ENCODE measurements at places on chromosomes 2 and 18.

DNA sequence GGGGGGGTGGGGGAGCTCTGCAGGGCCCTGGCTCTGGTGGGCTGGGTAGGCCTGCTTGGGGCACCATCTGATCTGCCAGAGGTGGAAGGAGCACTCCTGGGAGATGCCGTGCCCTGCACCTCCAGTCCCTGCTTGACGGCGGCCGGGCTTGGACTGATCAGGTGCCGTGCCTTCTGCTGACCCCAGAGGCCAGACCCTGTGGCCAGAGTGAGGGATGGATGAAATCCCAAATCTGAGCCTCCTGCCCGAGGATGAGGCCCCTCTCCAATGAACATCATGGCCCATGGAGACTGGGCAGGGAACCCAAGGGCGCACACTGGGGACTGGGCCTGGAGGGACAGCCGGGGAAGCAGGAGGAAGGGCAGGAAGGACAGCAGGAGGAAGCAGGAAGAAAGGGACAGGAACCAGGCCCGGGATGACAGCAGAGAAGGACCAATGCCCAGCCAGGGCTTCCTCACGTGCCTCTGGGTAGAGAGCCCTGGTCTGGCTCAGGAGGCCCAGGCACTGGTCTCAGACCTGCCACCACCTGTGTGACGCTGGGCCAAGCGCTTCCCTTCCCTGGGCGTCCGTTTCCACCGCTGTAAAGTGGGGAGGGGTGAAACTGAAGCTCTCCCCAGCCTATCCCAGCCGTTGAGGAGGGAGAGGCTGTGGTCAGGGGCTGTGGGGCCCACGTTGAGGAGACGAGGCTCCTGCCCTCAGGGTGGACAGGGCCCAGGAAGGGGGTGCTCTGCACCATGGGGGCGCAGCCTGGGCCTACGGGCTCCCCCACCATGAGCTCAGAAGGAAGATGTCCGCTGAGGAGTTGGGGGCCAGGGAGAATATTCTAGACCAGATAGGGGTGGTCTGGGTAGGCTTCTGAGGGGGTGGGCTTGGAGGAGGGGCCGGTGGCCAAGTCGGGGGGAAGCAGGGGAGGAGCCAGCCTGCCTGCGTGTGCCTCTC is 1.0 kb upstream of the GPR35 start:
- no peak for DNase-seq

GRCh38 chr2:219178377-219179175 is 501 bp downstream of the RETREG2 start:
- DNase-seq: peak; percentile 64

DNA sequence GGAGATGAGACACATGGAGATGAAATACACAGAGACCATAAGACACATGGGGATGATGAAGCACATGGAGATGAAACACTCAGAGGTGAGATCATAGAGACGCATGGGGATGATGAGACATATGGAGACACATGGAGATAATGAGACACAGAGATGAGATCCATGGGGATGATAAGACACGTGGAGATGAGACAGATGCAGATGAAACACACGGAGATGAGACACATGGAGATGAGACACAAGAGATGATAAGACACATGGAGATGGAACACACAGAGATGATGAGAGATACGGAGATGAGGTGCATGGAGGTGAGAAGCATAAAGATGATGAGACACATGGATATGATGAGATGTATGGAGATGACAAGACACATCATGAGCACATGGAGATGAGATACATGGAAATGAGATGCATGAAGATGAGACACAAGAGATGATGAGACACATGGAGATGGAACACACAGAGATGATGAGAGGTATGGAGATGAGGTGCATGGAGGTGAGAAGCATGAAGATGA is 276.7 kb downstream of the MYT1L start:
- no peak for DNase-seq

- DNase-seq: no peak
Observed at GRCh38 chr2:189393440-189394111, 47.7 kb upstream of the WDR75 start.

GRCh38 chr2:165293440-165294420 is 54.5 kb downstream of the SCN2A start:
- peak; percentile 8 for DNase-seq

- DNase-seq: no peak
Observed at GRCh38 chr18:74511823-74512222, 15.7 kb downstream of the CNDP2 start.

DNA sequence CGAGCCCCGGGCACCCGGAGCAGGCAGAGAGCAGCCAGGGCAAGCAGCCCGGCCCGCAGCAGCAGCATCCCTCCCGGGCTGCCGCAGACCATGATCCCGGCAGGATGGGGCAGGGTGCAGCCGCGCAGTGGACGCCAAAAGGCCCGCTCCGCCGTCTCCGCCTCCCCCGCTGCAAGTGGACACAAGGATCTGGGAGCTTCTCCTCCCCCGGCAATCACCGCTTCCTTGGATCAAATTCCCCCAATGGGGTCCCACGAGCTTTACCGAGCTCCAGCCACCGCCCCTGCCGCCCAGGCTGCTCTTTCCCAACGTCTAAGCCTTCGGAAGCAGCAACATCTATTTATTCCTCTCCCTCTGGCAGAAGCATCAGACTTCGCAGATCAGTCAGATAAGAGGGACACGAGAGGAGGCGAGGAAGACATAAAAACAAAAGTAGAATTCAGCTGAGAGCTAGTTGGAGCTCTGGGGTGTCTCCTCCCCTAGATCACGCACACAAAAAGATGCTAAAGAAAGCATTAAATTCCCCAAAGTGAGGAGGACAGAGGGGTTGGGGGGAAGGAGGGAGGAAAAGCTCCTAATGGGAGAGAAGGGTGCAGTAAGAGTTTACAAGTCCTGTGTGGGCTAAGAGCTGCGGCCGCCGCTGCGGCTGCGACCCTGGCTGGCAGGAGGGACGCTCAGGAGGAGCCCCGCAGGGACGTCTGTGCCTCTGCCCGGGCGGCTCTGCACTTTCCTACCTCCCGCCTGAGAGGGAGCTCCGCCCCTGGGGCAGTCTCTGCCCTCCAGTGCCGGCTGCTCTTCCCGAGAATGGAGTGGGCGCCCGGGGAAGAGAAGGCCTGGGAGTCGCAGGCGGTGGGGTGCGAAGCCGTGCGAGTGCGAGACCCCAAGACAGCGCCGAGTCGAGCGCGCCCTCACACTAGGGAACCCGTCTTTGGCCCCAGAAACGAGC is at the start of gene FRZB:
TSS of gene FRZB (minus strand) at position 177 of the 946 bp plus-strand sequence. CDS start at position 92, 85 bp downstream.
- no peak for DNase-seq

GRCh38 chr2:16411788-16412187 is 253.8 kb downstream of the CYRIA start:
- no peak for DNase-seq

- DNase-seq: no peak
Observed at GRCh38 chr2:181389524-181389923, 67.7 kb upstream of the ITGA4 start.

DNA sequence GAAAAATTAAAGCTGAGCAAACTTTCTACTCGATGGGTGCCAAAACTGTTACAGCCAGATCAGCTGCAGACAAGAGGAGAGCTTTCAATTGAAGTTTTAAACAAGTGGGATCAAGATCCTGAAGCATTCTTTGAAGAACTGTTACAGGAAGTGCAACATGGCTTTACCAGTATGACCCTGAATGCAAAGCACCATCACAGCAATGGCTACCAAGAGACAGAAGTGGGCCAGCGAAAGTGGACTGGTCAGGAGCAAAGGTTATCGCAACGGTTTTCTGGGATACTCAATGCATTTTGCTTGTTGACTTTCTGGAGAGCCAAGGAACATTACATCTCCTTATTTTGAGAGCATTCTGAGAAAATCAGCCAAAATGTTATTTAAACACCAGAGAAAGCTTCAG is 9.1 kb upstream of the SERPINB5 start:
- DNase-seq: no peak

DNA sequence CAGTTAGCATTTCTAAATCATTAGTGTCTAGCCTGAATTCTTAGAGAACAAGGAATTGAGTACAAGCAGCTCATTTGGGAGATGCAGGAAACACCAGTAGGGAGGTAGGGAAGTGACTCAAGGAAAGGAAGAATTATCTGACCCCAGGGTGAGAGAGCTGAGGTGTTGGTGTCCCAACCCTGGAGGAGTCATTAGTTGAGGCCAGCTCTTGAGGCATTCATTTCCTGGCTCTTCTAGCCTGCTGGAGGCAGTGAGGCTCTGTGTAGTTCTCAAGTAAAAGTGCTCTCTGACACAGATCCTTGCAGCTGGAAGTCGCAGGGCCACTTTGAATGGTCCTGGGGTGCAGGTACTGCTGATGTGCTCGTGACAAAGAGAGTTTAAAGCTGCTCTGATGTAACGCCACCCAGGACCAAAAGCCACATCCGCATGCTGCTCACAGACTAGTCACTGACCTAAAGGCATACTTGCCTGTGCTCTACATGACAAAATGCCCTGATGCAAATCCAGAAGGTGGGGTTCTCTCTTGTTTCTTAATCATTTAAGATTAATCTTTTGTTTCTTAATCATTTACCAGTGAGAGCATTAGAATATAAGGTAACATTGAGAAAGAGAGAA is 299.5 kb upstream of the LYPD1 start:
- DNase-seq: no peak

GRCh38 chr2:95317665-95318425 is 20.7 kb downstream of the KCNIP3 start:
- DNase-seq: no peak

DNA sequence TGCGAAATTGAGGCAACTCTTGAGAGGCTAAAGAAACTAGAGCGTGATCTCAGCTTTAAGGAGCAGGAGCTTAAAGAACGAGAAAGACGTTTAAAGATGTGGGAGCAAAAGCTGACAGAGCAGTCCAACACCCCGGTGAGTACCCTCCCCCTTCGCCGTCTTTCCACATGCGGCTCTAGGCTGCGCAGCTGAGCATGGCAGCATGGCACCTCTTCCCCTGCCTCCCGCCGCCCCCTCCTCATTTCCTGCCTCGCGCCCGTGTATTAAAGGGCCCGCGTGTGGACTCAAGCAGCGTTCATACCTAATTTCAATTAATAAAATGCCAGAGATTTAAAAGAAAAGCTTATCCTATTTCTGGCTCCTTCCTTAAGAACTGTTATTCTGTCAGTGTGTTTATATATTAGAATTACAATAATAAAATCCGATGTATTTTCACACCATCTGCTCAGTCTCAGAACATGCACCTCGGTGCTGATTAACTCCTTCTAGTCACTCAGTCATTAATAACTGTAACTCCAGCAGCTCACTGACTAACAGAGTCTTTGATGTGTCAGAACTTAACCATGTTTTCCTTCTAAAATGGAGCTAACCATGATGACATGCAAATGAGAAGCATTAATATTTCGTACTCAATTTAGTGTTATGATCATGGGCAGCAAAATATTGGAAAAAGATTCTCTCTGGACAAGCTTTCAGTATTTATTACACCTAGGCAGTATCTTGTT is 137.4 kb upstream of the CDCA7 start:
- no peak for DNase-seq

GRCh38 chr18:75201282-75202270 is 7.4 kb downstream of the PTGR3 start:
- DNase-seq: no peak

GRCh38 chr2:25981596-25982272 is 563 bp downstream of the KIF3C start:
- DNase-seq: no peak

DNA sequence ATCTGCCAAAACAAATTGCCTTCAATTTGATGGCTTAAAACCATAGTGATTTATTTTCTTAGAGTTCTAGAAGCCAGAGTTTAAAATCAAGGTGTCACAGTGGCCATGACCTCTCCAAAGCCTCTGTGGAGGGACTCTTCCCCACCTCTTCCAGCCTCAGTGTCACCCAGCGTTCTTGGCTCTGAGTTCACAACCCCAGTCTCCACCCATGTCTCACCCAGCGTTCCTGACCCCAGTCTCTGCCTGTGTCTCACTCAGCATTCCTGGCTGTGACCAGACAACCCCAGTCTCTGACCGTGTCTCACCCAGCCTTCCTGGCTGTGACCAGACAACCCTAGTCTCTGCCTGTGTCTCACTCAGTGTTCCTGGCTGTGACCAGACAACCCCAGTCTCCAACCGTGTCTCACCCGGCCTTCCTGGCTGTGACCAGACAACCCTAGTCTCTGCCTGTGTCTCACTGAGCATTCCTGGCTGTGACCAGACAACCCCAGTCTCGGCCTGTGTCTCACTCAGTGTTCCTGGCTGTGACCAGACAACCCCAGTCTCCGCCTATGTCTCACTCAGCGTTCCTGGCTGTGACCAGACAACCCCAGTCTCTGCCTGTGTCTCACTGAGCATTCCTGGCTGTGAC is 299.3 kb downstream of the GALR1 start:
- no peak for DNase-seq

DNA sequence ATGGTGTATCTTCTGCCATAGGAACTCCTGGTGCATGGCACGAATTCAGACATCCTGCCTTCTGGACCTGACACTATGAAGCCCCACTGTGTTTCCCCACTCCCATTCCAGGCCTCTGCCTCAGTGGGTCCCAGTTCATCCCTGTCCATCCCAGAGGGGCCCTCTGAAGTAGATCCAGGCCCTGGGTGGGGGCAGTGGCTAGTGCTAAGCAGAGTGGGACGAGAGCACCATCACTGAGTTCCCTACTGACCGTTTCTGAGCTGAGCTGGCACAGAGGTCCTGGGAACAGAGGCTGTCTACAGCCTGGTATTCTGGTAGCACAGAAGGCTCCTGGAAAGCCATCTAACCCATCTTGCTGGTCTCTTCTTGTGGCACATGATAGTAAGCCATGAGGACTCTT is 54.0 kb downstream of the ATOH8 start:
- no peak for DNase-seq

DNA sequence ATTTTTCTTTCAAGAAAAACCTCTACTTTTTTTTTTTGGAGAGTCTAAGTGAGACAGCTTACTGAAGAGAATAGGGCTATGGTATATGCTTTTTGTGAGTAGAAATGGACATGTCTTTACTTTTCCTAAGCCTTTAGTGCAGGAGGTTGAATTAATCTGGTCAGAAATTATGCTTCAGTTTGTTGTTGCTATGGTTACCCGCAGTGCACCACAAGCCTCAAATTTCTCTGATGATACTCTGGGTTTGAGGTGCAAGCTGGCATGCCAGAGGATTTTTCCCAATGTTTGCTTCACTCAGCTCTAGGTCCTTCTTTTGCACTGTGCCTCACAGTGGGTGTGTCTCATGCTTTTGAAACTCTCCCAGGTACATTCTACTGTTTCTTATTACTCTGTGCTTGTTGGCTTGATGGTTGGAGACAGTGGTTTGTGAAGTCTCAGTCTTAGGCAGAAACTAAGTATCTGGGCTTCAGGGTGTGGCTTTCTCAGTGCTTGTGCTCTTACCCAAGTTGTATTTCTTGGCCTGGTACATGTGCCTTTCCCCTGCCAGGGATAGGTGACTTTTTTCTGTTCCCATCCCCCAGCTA is 278.3 kb downstream of the RBM43 start:
- no peak for DNase-seq

- DNase-seq: no peak
Observed at GRCh38 chr2:38185012-38185491, 109.1 kb upstream of the CYP1B1 start.

GRCh38 chr2:8065191-8065590 is 616.7 kb upstream of the ID2 start:
- DNase-seq: no peak

GRCh38 chr2:8522687-8523086 is 159.2 kb upstream of the ID2 start:
- peak; percentile 58 for DNase-seq

- DNase-seq: no peak
Observed at GRCh38 chr18:37294951-37295350, 270.6 kb downstream of the CELF4 start.

- no peak for DNase-seq
Observed at GRCh38 chr2:79368116-79368630, 144.7 kb upstream of the CTNNA2 start.
